ENCODE measurements at places on chromosomes 2 and 18.

DNA sequence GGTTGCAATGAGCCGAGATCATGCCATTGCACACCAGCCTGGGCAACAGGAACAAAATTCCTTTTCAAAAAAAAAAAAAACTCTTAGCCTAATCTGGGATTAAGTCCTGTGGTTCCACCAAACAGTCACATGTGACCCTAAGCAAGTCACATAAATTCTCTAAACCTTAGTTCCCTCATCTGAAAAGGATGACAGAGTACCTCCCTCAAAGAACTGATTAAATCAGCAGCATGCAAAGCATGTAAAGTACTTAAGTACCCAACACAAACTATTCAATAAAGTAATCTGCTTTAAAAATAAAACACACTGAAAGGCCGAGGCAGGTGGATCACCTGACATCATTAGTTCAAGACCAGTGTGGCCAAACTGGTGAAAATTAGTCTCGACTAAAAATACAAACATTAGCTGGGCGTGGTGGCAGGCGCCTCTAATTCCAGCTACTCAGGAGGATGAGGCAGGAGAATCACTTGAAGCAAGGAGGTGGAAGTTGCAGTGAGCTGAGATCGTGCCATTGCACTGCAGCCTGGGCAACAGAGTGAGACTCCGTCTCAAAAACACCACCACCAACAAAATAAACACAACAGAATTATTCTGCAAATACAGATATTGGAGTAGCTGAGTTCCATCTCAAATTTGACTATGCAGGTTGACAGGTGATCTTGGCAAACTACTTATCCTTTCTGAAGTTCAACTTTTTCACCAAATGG lies 7.0 kb downstream of the USP34 start:
- no peak for DNase-seq

DNA sequence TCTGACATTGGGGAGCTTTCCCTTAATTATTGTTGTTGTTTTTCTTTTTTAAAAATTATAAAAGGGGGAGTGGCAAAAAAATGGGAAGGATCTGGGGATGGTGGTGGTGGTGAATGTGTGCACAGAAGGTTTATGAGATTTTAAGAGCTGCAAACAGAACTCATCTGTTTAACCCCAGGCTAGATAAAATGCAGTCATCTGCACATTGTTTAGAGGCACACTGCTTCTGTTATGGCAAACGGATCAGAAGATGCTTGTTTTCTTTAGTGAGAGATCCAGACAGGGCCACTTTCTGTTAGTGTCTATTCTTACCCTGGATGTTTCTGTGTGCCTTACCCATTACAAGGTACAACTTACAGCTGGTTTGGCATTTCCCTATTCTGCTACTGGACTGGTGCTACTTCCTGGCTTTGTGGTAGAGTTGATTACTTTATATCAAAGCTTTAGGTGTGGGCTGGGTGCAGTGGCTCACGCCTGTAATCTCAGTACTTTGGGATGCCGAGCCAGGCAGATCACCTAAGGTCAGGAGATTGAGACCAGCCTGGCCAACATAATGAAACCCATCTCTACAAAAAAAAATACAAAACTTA lies 68.2 kb upstream of the NRP2 start:
- DNase-seq, result no peak

GRCh38 chr2:27904405-27904665 lies 13.8 kb downstream of the BABAM2 start:
- DNase-seq, result no peak

GRCh38 chr18:1999387-1999786 lies 571.9 kb downstream of the METTL4 start:
- no peak for DNase-seq
